ENCODE measurements at places on chromosomes 5 and 9.

- no peaks in the 10 kb centered on the region for H3K36me3 ChIP-seq
- H3K4me3 ChIP-seq = no peak overlapping the region
- H3K4me1 ChIP-seq = no peaks in the 10 kb centered on the region
- no peak for DNase-seq
These were observed 267.3 kb downstream of the MTRR start for GRCh38 chr5:8136271-8136670.

DNA sequence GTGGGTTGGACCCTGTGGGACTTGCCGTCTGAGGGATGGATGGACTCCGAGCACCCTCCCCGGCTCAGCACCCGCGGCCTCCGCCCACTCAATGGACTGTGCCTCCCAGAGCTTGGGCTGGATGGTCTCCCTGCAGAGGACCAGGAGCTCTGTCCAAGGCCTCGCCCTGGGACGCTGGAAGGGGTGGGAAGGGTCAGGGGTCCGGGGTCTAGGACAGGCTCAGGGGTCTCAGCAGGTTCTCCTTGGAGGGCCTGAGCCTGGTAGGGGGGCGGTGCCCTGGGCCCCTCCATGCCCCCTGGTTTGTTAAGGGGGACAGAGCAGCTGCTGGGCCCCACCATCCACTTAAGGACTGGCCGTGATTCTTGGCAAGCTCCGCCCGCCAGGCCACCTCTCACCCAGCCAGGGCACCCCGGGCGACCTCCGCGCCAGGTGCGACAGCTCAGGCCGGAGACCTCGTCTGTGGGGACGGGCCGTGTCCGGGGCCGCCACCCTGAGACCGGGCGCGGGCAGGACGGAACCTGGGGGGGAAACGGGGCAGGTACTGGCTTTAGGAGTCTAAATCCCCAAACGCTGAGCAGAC lies 29.2 kb downstream of the EXOC3 start:
- H3K27ac ChIP-seq = no peak overlapping the region
- H3K4me1 ChIP-seq = peaks cover 17% of the 10 kb centered on the region
- H3K4me3 ChIP-seq = peak overlapping the region; percentile 77
- H3K36me3 ChIP-seq = peaks cover 5% of the 10 kb centered on the region
- DNase-seq = peak; percentile 27

GRCh38 chr5:155655569-155655968 lies 642.0 kb downstream of the KIF4B start:
- H3K4me3 ChIP-seq = no peak overlapping the region
- no peak for DNase-seq
- H3K4me1 ChIP-seq = no peaks in the 10 kb centered on the region
- H3K36me3 ChIP-seq = no peaks in the 10 kb centered on the region

DNA sequence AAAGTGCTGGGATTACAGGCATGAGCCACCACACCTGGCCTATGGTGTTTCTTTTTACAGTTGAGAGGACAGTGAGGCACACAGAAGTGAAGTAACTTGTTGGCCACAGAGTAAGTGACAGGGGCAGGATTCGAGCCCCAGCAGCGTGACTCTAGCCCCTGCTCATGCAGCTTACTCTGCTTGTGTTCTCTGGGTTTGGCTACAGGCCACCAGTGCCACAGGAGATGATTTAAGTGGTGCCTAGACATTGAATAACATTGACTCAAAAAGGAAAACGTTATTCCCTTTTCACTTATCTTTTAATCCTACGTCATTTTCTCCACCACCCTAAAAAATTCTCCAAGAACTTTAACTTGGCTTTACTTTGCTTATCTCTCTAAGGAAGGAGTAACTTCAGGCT lies 61.4 kb downstream of the SNX24 start:
- no peak overlapping the region for H3K27ac ChIP-seq
- no peak for DNase-seq
- peaks cover 13% of the 10 kb centered on the region for H3K4me1 ChIP-seq
- no peaks in the 10 kb centered on the region for H3K36me3 ChIP-seq
- no peaks in the 10 kb centered on the region for H3K27me3 ChIP-seq
- no peak overlapping the region for H3K4me3 ChIP-seq

DNA sequence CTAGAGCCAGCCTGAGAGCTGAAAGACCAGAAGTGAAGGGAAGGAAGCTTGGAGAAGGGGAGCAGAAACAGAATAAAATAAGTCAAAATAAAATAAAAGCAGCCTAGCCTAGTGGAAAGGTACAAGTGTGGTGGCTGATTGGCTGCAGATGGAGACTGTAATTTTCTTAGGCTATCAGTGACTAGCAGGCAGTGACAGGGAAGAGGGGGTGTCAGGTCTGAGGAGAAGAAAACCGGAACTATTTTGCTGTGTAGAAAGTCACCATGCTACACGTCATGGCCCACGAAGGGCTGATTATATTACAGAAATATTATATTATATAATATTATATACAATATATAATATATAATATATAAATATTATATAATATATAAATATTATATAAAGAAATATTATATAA lies 98.1 kb upstream of the TAF11L2 start:
- H3K27me3 ChIP-seq = peaks cover 26% of the 10 kb centered on the region
- DNase-seq = no peak
- no peak overlapping the region for H3K4me3 ChIP-seq
- H3K27ac ChIP-seq = no peak overlapping the region

DNA sequence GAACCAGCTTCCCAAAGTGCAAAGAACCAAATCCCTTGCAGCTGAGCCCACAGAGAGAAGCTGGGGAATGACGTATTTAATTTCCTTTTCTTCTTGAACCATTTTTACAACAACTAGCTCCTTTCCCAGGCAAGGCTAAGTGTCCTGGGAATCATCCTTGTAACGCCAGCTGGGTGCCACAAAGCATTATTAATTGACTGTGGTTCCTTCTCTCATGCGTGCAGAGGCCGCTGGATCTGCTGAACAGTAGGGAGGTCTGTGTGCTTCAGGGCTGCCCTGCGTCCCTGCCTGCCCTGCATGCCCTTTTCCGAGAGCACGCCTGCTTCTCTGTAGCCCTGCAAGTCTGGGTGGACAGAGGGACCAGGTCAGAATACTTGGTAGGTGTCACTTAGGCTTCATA lies 124.1 kb upstream of the OTULINL start:
- DNase-seq = no peak
- H3K27me3 ChIP-seq = no peaks in the 10 kb centered on the region
- H3K4me3 ChIP-seq = peak overlapping the region; percentile 27

GRCh38 chr9:129070696-129071525 lies 10.0 kb upstream of the DOLPP1 start:
- peaks cover 15% of the 10 kb centered on the region for H3K36me3 ChIP-seq
- H3K4me1 ChIP-seq = peaks cover 4% of the 10 kb centered on the region
- H3K4me3 ChIP-seq = no peak overlapping the region
- no peak for DNase-seq
- peak overlapping the region; percentile 77 for H3K27ac ChIP-seq
- peaks cover 5% of the 10 kb centered on the region for H3K27me3 ChIP-seq

DNA sequence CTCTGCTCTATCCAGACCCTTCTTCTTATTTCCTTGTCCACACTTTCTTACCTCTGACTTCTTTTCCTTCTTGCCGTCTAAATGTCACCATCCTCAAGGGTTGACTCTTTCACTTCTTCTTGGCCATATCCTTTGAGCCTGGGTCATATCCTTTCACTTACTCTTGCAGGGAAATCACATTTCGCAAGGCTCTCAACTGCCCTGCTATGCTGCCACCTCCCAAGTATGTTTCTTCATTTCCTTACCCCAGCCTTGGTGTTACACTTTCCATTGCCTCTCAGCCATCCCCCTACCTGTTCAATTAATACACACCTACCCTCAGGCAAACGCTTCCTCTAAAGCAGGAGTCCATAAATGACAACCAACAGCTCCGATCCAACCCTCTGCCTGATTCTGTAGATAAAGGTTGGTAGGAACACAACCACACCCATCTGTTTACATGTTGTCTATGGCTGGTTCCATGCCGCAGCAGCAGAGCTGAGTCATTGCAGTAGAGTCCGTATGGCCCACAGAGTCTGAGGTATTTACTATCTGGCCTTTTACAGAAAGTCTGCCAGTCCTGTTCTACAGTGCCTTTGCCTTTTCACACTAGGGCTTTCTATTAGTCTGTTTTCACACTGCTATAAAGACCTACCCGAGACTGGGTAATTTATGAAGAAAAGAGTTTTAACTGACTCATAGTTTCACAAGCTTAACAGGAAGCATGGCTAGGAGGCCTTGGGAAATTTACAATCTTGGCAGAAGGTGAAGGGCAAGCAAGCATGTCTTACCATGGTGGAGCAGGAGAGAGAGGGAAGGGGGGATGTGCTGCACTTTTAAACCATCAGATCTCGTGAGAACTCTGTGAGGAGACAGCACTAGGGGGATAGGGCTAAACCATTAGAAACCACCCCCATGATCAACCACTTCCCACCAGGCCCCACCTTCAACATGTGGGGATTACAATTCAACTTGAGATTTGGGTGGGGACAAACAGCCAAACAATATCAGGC lies 97.9 kb downstream of the SV2C start:
- H3K36me3 ChIP-seq = no peaks in the 10 kb centered on the region
- H3K27ac ChIP-seq = no peak overlapping the region
- DNase-seq = no peak
- peaks cover 6% of the 10 kb centered on the region for H3K4me1 ChIP-seq
- peaks cover 3% of the 10 kb centered on the region for H3K27me3 ChIP-seq
- no peak overlapping the region for H3K4me3 ChIP-seq

DNA sequence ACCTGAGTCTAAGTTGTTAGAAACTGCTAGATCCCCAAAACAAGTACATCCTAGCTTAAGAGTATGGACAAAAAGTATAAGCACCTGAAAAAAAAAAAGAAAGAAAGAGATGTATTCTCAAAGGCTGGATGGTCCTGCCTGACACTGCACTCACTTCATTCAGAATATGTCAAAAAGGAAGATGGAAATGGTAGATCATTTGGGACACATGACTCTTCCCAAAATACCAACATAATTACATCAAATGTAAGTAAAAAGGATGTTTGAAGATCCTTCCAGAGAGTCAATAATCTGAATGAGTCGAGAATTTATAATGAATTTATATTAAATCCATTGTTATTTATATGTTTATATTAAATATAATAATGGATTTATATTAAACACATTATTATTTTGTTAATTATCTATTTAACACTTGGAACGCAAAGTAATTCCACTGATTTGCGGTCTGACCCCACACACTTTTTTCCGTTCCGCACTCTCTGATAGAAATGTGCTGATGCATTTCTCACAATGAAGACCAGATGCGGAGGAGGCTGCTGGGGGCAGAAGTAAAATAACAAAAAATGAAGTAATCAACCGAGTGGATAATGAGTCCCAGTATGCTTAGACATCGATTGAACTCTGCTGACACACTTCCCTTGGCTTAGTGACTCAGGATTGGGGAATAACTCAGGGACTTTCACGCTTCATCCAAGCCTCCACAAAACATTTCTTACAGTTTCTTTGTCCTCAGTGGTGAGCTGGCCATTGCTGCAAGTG lies 201.2 kb downstream of the ADAMTS12 start:
- H3K4me3 ChIP-seq = no peak overlapping the region
- peaks cover 19% of the 10 kb centered on the region for H3K4me1 ChIP-seq
- H3K36me3 ChIP-seq = peaks cover 27% of the 10 kb centered on the region
- no peaks in the 10 kb centered on the region for H3K27me3 ChIP-seq

DNA sequence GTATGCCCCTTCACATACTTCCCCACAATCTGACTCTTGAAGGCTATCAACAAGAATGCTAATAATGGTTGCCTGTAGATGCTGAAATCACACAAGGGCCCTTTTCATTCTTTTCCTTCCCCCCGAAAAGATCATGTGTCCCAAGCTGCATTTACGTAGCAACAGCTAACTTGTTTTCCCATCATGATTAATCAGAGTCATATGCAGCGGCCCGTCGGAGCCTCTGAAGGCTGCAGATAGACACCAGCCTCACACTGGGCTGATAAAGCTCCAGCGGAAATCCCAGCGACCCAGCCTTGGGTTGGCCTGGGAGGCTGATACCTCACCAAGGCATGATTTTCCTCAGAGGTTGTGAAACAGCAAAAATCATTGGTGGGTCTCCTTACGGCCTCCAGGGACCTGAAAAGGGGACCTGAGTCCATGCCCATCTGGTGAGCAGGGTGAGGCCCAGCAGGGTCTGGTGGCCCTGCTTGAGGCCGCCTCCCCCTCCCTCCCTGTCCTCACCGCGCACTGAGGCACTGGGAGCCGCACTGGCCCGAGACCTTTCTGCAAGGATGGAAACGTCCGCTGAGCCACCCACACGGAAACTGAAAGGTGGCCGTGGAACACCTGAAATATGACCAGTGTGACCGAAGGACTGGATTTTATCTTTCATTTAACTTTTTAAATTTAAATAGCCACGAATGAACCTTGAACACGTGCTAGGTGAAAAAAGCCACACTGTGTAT lies 114.2 kb upstream of the PHYKPL start:
- peaks cover 9% of the 10 kb centered on the region for H3K27me3 ChIP-seq
- no peak overlapping the region for H3K4me3 ChIP-seq
- no peak overlapping the region for H3K27ac ChIP-seq
- DNase-seq = no peak
- peaks cover 62% of the 10 kb centered on the region for H3K4me1 ChIP-seq

- no peak overlapping the region for H3K27ac ChIP-seq
- peaks cover 15% of the 10 kb centered on the region for H3K4me1 ChIP-seq
- no peak for DNase-seq
- H3K4me3 ChIP-seq = no peak overlapping the region
- H3K36me3 ChIP-seq = no peaks in the 10 kb centered on the region
- peaks cover 10% of the 10 kb centered on the region for H3K27me3 ChIP-seq
These were observed 62.0 kb upstream of the ASS1 start for GRCh38 chr9:130382636-130383349.

- no peaks in the 10 kb centered on the region for H3K36me3 ChIP-seq
- peaks cover 5% of the 10 kb centered on the region for H3K27me3 ChIP-seq
- DNase-seq = no peak
- H3K4me3 ChIP-seq = no peak overlapping the region
These were observed 72.5 kb upstream of the GPR151 start for GRCh38 chr5:146588331-146589027.

DNA sequence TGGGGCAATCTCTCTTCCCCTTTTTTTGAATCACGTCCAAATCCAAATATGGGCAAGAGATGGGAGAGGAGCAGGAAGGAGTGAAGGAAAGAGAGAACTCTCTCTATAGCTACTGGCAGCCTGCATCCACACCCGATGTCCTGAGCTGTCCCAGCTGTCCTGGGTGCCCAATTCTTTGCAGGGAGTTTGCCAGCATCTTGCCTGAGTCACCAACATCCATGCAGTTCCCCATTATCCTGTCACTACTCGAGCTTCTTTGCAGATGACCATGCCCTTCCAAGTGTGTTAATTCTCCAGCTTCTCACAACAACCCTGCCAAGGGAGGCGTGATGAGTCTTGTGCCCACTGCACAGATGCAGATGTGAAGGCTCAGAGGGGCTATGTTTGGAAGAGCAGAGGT lies 127.1 kb downstream of the NSG2 start:
- H3K27ac ChIP-seq = no peak overlapping the region
- peaks cover 42% of the 10 kb centered on the region for H3K27me3 ChIP-seq
- H3K4me3 ChIP-seq = no peak overlapping the region
- no peak for DNase-seq
- peaks cover 5% of the 10 kb centered on the region for H3K4me1 ChIP-seq

- no peaks in the 10 kb centered on the region for H3K36me3 ChIP-seq
- H3K4me3 ChIP-seq = no peak overlapping the region
- peaks cover 83% of the 10 kb centered on the region for H3K27me3 ChIP-seq
- peaks cover 9% of the 10 kb centered on the region for H3K4me1 ChIP-seq
These were observed 6.8 kb downstream of the PIP5KL1 start for GRCh38 chr9:127923771-127924170.

Measured in nephron progenitor cell (in vitro differentiated cells).